ENCODE measurements at places on chromosomes 3 and 15.

DNA sequence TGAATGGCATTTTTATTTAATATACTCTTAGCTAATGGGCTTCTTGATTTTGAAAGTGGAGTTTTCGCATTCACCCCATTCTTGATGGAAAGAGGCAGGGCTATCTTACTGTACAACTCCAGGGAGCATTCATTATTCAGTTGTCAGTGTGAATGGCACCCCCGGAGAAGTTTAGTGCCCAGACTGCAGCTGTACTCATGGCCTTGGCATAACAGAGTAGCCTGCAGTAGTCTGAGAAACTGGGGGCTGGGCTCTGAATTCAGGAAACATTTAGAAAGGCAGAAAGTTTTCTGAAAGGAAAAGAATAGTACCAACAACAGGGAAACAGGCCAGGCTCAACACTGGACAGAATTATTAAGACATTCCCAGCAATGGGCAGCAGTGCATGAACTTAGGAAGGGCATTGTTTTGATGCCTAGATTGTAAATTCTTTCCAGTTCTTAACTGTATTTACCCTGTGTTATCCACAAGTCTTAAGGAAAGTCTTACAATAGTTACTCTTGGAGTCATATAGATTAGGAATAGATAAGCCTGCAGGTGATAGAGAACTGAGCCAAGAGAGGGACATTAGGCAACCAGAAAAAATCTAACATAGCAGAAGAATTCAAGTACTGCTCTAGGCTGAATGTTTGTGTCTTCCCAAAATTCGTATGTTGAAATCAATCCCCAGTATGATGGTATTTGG, 44.4 kb downstream of the TIPARP start:
- no peak for DNase-seq

- DNase-seq = no peak
Observed at GRCh38 chr3:47022641-47023071, 43.2 kb downstream of the NBEAL2 start.

DNA sequence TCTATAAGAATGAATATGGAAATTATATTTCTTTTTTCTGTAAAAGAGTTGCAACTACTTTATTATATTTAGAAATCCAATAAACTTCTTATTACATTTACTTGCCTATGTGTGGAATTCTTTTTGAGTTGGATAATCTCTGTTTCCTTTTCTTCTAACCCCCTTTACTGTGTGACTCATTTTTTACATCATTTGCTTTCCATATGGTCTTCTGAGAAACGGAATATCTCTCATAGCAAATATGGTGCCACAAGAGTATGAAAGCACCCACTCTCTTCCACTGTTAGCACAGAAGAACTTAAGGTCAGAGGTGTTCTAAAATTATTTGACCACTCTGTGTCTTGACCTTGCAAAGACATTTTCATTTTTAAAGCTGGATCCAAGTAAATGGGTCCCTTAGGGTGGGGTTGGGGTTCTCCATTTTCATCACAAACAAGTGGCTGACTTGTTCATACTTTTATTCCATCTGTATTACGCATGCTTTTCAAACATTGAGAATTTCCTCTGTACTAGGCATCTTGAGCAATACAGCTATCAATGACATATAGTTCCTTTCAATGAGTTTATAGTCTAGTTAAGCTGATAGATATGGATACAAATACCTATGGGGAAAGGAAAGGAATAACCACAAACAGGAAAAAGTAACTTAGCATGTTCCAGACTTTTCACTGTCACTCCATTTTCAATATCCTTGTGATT, 281.1 kb upstream of the TPRG1 start:
- no peak for DNase-seq

GRCh38 chr15:77361456-77361855, 58.4 kb downstream of the PEAK1 start:
- DNase-seq = no peak

DNA sequence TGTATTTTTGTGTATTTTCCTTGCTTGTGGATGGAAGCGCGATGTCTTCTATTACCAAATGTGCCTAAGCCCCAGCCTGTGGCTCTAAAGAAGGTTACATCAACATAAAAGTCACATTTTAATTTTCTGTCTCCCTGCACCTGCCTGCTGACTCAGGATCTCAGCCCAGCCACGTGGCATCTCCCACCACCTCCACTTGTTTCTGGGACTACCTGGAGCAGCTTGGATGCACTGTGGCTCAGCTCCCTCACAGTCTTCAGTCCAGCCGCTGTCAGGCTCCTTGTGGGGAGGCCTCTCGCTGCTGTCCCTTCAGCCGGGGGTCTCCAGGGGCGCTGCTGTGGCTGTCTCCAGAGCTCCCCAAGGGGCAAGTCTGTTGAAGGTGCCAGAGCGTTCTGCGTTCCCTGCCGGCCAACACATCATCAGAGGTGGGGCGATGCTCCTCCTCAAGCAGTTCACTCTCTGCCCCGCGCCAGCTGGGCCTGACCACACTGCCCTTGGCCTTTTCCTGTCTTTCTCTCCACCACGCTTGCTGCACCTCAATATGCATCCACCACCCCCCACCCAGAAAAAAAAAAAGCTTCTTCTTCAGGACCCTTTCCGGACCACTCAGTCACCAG, 47.7 kb upstream of the BDH1 start:
- DNase-seq = no peak

- DNase-seq = no peak
Observed at GRCh38 chr3:23041918-23042696, 161.0 kb upstream of the UBE2E2 start.

GRCh38 chr3:121493431-121493830, 52.4 kb downstream of the POLQ start:
- no peak for DNase-seq

DNA sequence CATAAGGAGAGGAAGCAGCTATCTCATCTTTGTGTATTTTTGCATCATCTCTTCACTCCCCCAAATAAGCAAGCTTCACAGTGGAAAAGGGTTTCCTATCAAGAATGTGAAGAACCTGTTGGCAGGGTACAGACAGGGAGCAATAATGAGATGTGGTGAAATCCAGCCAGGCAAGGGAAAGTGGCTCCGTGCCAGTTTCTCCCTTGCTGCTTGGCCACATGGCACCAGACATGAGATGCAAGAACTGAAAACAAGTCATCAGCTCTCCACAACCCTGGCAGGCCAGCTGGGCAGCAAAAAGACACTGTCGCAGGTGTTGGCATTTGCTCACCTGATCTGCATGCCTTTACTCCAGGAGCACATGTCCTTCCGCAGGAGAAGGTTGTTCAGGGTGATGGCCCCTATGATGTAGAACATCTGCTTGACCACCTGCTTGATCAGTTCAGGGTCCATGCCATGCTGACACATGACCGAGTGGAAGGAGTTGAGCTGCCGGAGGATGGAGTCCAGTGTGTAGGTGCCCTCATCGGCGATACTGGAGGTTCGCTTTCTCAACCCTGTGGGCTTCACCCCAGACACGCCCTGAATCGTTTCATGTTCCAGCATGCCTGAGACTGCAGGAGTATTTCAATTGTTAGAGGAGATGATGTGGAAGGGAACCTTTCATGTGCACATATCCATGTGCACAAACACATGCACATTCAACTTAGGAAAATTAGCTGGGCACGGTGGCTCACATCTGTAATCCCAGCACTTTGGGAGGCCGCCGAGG, 23.3 kb upstream of the MYO5C start:
- DNase-seq = no peak

DNA sequence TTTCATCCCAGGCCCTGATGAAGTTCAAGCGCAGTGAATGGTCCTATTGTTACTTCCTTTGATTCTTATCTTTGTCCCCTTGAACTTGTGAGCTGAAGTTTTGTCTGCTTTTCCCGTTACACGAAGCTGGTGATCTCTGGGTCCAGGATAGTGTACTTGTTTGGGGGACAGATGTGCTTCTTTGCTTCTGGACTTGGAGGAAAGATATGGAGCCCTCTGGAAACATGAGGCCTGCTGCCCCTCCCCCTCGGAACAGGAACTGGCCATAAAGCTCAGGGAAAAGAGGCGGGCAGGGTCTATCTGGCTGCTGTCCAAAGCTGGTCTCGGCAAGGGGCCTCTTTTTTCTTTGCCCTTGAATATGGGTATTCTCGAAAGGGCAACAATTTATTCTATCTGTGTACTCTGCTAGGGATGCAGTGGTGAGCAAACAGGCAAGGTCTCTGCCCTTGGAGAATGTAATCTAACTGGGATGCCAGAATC, 47.6 kb downstream of the IDH2 start:
- no peak for DNase-seq

GRCh38 chr3:146071632-146072031, 89.4 kb downstream of the PLOD2 start:
- DNase-seq = no peak

DNA sequence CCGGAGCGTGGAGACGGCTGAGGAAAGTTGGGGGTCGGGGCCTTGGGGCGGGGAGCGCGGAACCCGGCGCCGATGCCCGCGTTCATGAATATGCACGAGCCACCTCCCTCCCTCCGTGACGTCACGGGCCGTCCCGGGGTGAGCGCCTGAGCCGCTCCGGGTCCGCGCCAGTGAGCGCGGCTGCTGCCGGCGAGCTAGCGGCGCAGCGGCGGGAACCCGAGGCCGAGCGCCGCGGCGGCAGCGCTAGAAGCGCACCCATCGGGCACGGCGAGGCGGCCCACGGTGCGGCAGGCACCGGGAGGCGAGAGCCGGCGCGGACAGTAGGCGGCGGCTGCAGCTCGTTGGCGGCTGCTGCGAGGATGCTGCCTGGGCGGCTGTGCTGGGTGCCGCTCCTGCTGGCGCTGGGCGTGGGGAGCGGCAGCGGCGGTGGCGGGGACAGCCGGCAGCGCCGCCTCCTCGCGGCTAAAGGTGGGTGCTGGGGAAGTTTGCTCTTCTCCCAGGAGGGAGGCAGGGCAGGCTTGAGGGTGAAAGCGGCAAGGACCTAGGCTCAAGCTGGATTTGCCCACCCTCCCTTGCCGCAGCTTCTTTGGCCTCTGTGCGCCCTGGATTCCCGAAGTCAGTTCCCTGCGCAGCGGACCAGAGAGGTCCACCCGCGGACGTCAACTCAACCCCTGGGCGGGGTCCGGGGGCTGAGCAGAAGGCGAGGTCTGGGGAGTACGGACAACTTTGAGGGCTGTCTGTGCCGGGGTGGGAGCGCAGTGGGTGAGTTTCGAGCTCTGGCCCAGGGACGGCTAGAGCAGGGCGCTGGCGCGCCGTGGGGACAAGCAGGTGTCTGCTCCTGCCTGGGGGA, at the start of gene CLSTN2:
TSS of gene CLSTN2 (plus strand) at position 170 of the 850 bp plus-strand sequence.
- no peak for DNase-seq

GRCh38 chr3:13782501-13782900, 97.4 kb downstream of the WNT7A start:
- no peak for DNase-seq
